Bronchus fibroblast of lung (primary cell): ENCODE measurements at places on chromosomes 13 and 19. TPM values are rescaled to one million over a fixed set of nuclear protein-coding genes. Genes with fewer than 3 reads are reported as not detected.

The CCL25 gene
- total RNA-seq, result not detected in 2 replicates

The SUPT5H gene
- total RNA-seq, result 57.0 and 63.8 TPM in 2 replicates

The JOSD2 gene
- 40.2 and 41.6 TPM in 2 replicates for total RNA-seq

The ALG5 gene
- 27.4 and 27.5 TPM in 2 replicates for total RNA-seq

The CABP5 gene
- not detected in 2 replicates for total RNA-seq

The ZNF560 gene
- total RNA-seq, result 0.67 and 1.0 TPM in 2 replicates

The ZNF98 gene
- total RNA-seq, result not detected in 2 replicates

The NCAN gene
- total RNA-seq, result not detected in 2 replicates

The TMEM150B gene
- not detected in 2 replicates for total RNA-seq
